ENCODE measurements at places on chromosomes 1 and 21.
A peak's percentile ranks its signal among the peaks of the same experiment; 100 is the strongest.

- DNase-seq, result no peak
These were observed 12.5 kb upstream of the TADA1 start for GRCh38 chr1:166888373-166889111.

GRCh38 chr1:32775640-32776337 is 41.4 kb downstream of the YARS1 start:
- no peak for DNase-seq

GRCh38 chr1:61011561-61012263 is 70.6 kb upstream of the NFIA start:
- DNase-seq, result no peak

- DNase-seq, result no peak
These were observed 2.6 kb downstream of the CYP4B1 start for GRCh38 chr1:46801323-46802055.

GRCh38 chr1:26434161-26434752 is 2.1 kb downstream of the DHDDS start:
- no peak for DNase-seq

DNA sequence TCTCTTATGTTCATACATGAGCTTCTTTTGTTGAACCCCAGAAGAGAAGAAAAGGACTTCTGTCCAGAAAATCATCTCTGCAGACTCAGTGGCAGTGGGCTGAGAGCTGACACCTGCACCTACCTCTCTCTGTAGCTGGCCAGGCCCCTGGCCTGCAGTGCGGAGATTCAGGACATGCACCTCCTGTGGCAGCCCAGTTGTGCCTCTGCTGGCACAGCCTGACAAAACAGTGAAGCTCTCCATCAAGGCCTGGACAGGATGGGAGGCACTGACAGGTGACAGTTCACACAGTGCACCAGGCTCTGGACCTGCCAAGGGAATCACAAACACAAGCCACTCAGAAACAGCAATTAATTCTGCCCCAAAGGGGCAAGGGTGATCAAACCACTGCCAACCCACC is 88.8 kb downstream of the TGFBR3 start:
- DNase-seq, result no peak

DNA sequence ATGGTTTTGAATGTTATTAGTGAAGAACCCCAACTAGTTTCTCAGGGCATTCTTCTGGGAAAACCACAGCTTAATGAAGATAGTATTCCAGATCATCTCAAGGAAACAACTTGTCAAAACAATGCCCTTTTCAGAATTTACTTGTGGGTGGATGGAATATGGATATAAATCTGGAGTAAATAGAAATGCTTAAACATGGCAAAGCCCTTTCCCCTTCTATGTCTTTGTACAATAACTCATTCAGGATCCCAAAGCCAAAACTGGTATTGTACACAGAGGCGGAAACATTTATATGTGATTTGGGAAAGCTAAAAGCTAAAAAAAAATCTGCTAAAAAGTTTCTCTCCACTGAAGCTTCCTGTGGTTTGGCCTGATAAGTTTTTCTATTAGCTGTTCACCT is 55.5 kb upstream of the RGS5 start:
- no peak for DNase-seq

GRCh38 chr1:147891088-147891487 is 11.5 kb upstream of the GJA8 start:
- no peak for DNase-seq

DNA sequence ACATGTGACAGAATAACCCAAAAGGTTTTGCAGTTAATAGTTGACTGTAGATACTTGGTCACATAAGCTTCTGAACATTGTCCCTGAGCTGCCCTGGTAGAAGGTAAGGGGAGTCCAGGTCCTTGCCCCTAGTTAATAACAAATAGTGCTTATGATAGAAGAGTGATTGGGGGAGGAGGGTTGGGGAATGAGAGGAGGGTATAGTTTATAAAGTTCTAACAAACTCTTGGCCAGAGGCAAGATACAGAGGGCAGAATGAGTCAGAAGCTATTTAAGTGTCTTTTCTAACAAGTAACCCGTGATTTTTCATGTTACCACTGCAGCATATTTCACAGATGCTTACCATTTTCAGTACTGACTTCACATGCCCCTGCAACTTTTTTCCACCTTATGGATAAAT is 26.7 kb upstream of the MYOCOS start:
- no peak for DNase-seq

DNA sequence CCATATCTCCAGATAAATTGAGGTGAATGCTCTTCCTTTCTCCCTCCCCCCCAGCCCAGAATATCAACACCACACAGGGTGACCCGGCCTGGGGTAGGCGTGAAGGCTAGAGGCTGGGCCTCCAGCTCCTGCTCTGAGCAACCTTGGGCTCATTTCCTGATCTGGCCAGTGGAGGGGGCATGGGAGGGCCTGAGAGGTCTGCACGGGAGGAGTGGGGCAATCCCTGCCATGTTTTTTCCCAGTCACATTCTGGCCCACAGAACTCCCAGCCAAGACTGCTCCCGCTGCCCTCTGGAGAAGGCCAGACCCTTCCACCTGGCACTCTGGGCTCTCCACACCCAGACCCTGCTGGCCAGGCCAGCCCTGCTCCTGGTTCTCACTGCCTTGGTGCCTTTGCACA is 3.9 kb downstream of the CLDN19 start:
- no peak for DNase-seq

GRCh38 chr1:179883745-179884138 is 1.7 kb downstream of the TOR1AIP1 start:
- peak; percentile 79 for DNase-seq

GRCh38 chr1:160610569-160611242 is 31.4 kb upstream of the CD84 start:
- DNase-seq, result no peak

- DNase-seq, result no peak
These were observed 42.8 kb downstream of the PRDM15 start for GRCh38 chr21:41836166-41837015.

DNA sequence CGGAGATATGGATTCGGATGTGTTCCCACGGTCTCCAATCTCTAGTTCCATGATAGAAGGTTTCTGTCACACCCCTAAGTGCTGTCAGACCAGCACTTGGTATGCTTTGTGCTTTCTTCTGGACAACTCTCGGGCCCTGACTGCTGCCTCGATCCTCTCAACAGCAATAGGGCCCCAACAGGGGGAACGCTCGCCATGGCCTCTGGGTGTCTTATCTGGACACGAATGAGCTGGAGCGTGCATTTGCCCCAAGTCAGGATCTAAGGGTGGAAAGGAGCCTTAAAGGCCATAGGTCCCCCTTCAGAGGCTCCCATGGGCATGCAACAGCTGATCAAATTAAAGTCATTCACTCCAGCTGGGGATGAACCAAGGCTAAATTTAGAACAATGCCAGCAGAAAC is 76.8 kb downstream of the TCP10L start:
- DNase-seq, result no peak

DNA sequence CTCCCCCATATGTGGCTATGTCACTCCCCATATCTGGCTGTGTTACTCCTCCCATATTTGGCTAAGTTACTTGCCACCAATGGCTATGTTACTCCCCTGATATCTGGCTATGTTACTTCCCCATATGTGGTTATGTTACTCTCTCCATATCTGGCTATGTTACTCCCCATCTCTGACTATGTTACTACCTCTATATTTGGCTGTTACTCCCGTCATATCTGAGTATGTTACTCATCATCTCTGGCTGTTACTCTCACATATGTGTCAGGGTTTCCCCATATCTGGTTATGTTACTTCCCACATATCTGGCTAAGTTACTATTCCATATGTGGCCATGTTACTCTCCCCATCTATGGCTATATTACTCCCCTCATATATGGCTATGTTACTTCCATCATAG is 50.3 kb upstream of the MAP10 start:
- no peak for DNase-seq

- no peak for DNase-seq
These were observed 430.1 kb upstream of the CAMK1G start for GRCh38 chr1:209153411-209153810.

DNA sequence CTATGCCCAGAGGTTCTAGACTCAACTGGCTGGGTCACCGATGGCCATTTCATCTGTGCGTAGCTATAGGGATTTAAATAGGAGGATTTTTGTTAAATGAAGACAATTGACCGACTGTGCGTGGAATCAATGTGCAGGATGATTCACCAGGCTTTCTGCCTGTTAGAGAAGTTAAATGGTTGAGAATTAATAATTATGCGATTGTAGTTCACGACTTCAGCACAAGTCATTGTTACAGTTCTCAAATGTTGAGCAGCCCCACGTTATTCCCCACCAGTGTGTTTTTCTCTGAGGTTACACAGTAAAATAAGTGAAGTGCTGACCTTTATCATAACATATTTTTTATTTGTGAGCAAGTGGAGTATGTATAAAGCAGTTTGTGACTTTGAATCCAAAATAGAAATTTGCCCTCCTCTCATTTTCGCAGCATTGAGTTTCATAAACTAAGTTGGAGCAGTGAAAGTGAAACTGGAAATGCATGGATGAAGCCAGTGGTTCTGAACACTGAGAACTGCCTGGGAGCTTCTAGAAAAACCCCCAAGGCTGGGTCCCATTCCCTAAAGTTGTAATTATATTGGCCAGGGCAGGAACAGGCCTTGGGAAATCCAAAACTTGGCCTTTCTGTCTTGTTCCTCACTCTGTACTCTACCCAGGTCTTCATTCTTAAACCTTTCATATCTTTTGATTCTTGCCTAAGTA is 102.6 kb downstream of the GALNT2 start:
- DNase-seq, result no peak

- no peak for DNase-seq
These were observed 910 bp downstream of the RUNX1 start for GRCh38 chr21:35048183-35048601.

- DNase-seq, result no peak
These were observed 11.7 kb downstream of the OLFML3 start for GRCh38 chr1:113990961-113991360.

GRCh38 chr1:77697441-77697840 is 15.0 kb upstream of the ZZZ3 start:
- DNase-seq, result no peak

DNA sequence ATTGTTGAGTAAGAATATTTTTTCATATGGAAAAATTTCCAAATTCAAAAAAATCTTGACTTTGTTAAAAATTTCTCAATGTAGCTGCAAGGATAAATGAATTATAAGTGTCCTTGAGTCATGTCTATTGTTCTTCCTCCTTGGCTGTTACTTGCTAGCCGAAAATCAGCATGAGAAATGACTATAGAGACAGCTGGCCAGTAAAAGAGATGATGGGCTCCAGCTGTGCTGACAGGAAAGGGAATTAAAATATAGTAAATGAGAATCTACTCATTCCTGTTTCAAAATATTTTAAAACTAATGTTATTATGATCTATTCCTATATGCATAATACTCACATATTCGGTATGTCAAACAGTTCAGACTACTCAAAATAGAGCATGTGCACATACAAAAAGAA is 1292.6 kb downstream of the BRINP3 start:
- no peak for DNase-seq

DNA sequence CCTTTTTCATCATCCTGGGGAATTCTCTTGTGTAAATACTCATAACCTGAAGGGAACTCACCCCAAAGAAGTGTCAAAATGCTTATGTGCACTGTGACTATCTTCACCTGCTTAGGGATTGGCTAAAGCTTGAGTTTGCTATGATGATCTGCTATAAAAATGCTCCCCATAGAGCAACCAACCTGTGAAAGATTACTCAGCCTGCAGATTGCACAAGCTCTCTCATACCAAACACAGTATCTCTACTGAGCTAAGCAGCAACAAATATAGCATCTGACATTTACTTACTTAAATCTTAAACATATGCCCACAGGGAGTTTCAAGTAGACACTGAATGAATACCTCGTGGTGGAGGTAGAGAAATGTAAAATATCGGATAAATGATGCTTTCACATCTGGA is 725.8 kb downstream of the MRPL39 start:
- DNase-seq, result no peak

GRCh38 chr1:168509875-168510791 is 33.7 kb downstream of the XCL2 start:
- DNase-seq, result no peak

- DNase-seq, result no peak
These were observed 75.2 kb downstream of the LMX1A start for GRCh38 chr1:165281207-165281901.

GRCh38 chr1:94463056-94463764 is 45.0 kb downstream of the ABCD3 start:
- DNase-seq, result no peak

DNA sequence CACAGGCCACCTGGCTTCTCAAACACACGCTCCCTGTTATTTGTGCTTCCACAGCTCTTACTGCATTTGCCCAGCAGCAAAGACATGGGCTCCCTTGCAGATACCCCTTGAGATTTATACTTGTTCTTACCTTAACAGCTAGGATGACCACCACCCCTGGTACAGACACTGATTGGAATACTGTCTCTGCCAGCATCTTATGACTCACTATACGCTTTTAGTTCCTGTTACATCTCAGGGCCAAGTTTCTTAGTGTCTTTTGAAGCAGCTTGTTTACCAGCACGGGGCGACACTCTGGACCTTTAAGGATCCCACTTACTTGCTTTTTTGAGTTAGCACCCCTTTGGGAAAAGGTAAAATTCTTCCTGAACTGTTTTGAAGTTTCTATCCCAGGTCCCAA is 874.8 kb downstream of the KCNT2 start:
- no peak for DNase-seq

DNA sequence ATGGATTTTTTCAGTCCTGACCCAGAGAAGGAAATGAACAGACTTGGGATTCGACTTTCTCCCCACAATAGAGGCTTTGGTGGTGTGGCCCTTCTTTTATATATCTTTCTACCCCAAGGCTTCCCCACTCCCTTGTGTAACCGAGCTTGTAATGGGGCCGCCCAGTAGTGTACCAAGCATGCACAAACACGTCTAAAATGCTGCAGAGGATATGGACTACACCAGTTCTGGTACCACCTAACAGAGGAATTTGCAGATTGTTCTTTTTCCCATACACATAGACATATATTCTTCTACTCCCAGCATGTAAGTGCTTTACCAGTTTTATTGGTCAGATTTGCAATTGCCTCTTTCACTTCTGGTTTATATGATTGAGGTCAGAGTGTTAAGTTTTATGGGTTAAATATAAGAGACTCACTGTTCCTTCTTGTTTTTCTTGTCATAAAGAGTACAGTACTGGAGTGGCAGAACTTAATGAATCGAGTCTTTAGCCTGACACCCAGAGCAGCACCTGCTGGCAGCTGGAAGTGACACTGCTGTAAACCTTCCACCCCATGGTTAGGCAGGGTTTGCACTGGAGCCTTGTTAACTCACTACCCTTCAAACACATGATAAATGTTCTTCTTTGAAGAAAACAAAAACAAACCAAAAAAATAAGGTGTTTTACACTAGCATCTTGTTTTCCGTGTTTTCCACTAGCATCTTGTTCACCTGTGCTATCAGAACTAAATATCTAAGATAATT is 198.6 kb downstream of the PTPRC start:
- no peak for DNase-seq
